ENCODE measurements at places on chromosomes 6 and 20.
A peak's percentile ranks its signal among the peaks of the same experiment; 100 is the strongest.

DNA sequence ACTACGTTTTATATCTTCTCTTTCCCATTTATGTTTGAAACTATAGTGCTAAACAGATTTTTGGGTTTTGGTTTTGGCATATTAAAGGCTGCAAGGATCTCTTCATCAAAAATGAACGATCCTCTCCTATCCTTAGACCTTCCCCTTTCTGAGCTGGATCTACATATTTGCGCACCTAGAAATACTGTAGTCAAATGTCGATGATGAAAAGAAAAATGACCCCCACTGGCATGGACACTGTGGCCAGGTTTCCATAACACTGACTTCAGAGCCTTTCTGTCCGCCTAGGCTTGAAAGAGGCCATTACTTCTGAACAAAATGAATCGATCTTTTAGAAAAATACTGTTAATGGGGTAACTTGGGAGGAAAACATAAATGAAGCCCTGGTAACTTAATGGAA is 5.8 kb downstream of the FLRT3 start:
- H3K27me3 ChIP-seq = no peaks in the 10 kb centered on the region
- H3K4me3 ChIP-seq = no peak overlapping the region
- H3K36me3 ChIP-seq = no peaks in the 10 kb centered on the region
- H3K27ac ChIP-seq = no peak overlapping the region

DNA sequence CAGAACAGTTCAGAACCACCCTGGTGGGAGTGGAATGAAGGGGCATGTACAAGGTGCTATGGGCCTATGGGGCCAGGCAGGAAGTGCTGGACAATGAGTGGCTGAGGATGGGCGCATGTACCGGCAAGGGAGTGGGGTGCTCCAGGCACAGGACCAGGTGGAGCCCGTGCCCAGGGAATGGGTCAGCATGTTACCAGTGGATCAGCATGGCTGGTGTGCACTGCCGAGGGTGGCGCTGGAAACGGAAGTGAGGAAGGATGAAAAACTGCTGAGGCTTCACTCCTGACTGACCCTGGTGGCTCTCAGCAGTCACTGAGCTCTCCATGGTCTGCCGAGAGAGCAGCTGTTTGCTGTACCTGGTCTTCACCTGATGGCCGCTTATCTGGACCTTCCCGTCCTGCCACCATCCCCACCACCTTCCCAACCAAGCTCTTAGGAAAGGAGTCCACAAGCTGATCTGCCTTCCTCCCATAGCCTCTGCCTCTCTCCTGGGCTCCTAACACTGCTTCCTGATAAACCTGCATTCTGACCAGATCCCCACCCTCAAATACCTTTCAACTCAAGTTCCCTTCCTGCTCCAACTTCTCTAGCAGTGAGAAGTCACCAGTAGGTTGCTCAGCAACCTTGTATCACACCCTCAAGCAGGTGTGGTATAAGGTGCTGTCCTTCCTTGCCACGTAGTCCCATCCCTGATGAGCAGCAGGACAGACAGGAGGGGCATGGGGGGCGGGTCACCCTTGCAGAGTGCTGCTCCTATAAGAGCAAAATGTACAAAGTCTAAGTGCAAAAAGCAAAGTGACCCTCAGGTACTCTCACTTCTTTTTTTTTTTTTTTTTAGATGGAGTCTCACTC is 7.1 kb downstream of the UQCC2 start:
- H3K36me3 ChIP-seq = peaks cover 4% of the 10 kb centered on the region
- H3K4me1 ChIP-seq = peaks cover 38% of the 10 kb centered on the region
- DNase-seq = no peak
- H3K4me3 ChIP-seq = no peak overlapping the region
- H3K27ac ChIP-seq = no peak overlapping the region
- H3K27me3 ChIP-seq = no peaks in the 10 kb centered on the region

- H3K4me3 ChIP-seq = no peak overlapping the region
- no peak overlapping the region for H3K27ac ChIP-seq
- no peak for DNase-seq
- H3K36me3 ChIP-seq = no peaks in the 10 kb centered on the region
- H3K27me3 ChIP-seq = peaks cover 88% of the 10 kb centered on the region
These were observed 62.6 kb upstream of the LY86 start for GRCh38 chr6:6525933-6526332.

DNA sequence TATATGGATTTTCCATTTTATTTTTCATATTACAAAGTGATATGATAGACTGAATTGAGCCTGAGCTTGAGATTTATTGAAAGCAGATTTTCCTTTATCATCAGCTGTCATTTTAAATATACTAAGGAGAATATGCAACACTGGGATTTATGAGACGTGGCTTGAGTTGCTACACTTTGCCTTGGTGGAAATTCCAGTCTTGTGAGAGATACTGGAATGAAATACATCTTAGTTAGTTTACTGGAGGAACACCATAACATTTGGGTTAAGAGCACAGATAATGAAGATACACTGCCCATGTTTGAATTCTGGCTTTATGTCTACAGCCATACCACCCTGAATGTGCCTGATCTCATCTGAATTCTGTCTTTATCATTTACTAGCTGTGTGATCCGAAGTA is 86.5 kb upstream of the IFNGR1 start:
- no peaks in the 10 kb centered on the region for H3K36me3 ChIP-seq
- peaks cover 8% of the 10 kb centered on the region for H3K27me3 ChIP-seq
- H3K4me3 ChIP-seq = no peak overlapping the region
- no peak for DNase-seq
- H3K27ac ChIP-seq = no peak overlapping the region

GRCh38 chr6:134714113-134714512 is 235.8 kb downstream of the ALDH8A1 start:
- no peak overlapping the region for H3K27ac ChIP-seq
- no peak overlapping the region for H3K4me3 ChIP-seq
- H3K36me3 ChIP-seq = no peaks in the 10 kb centered on the region

DNA sequence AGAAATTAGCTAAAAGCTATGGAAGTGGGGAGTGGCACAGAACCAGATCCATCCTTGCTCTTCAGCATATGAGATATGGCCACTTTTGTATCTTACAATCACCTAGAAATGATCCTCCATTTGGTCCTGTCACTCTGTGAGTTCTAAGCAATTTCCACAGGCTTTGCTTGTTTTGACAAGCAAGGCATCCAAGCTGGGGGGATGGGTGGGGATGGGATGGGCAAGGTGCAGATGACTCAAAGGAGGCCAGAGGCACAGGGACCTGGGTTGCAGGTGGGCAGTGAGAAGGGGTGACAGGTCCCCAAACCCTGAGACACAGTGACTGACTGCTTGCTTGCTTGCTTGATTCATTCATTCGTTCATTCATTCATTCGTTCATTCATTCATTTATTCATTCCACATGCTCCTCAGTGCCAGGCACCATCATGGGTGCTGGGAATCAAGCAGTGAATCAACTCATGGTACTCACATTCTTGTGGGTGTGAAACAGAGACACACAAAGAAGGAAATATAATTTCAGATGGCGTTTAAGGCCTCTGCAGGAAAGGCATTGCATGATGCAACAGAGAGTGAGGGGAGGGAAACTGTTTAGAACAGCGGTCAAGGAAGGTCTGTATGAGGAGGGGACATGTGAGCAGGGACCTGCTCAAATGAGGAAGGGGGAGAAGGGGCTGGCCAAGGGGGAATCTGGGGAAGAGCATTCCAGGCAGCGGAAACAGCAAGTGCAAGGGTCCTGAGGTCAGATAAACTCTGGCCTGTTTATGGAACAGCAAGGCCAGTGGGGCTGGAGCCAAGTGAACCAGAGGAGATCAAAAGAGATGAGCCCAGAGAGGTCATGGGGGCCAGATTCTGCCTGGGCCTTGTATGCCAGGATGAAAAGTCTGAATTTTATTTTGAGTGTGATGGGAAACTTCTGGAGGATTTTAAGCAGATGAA is 3.4 kb downstream of the KCNB1 start:
- H3K27ac ChIP-seq = no peak overlapping the region
- H3K4me1 ChIP-seq = peaks cover 2% of the 10 kb centered on the region
- no peaks in the 10 kb centered on the region for H3K36me3 ChIP-seq
- peaks cover 67% of the 10 kb centered on the region for H3K27me3 ChIP-seq
- no peak overlapping the region for H3K4me3 ChIP-seq
- DNase-seq = no peak

DNA sequence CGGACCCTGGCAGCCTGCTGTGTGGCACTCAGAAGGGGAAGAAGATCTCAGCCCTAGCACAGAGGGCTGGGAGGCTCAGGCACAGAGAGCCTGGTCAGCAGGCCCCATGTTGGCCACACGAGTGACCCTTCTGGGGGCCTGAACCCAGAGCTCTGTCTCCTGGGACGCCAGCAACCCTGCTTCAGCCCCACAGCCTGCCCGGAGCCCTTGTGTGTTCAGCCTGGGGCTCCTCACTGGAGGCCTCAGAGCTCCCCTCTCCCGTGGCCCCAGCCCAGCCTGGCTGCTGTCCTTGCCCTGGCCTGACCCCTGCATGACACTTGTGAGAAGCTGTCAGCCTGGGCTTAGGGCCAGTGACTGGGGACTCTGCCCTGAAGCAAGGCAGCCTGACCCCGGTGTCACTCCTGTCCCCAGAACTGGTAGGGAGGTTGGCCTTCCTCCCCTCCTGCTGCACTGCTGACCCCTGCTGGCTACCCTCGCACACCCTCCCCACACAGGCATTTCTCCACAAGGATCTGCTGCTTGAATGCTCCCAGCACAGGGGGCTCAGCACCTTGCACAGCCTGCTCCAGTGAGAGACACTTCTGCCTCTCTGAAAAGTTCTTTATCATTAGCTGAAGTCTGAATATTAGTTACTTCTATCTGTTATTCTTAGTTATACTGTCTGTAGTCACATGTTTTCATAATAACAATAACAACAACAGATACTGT is 15.4 kb upstream of the IP6K3 start:
- DNase-seq = peak; percentile 47
- H3K4me3 ChIP-seq = no peak overlapping the region
- no peaks in the 10 kb centered on the region for H3K36me3 ChIP-seq
- no peaks in the 10 kb centered on the region for H3K27me3 ChIP-seq
- no peak overlapping the region for H3K27ac ChIP-seq
- H3K4me1 ChIP-seq = no peaks in the 10 kb centered on the region

DNA sequence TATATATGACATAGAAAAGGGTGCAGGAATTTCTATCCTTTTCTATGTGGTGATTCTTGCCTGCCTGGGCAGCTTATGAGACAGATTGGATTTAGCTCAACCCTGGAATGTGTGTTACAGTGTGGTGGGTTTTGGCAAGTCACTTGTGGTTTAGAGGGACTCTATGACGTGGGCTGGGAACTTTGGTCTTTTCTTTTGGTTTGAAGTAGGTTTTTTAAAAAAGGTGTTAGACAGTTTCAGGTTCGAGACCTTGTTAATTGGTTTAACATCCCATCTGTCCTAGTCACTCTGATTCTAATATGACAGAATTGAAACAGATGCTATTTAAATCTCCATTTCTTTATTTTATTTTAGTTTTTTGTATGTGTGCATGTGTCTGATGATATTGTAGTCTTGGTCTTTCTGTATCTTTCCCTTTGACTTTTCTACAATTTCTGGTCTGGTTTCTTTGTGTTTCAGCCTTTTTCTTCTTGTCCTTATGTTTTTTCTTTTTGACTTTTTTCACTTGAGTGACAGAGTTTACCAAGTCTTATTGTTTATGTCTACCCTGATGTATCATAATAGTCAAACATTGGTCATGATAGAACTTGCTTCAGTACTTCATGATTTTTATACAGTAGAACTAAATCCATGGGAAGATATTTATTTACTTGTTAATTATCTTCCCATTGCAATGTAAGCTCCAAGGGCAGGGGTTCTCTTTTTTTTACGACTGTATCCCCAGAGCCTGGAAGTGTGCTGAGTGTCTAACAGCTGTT is 174.3 kb downstream of the CDKAL1 start:
- H3K36me3 ChIP-seq = no peaks in the 10 kb centered on the region
- H3K4me1 ChIP-seq = peaks cover 63% of the 10 kb centered on the region
- no peaks in the 10 kb centered on the region for H3K27me3 ChIP-seq
- DNase-seq = peak; percentile 35
- peak overlapping the region; percentile 44 for H3K4me3 ChIP-seq
- H3K27ac ChIP-seq = peak overlapping the region; percentile 0

DNA sequence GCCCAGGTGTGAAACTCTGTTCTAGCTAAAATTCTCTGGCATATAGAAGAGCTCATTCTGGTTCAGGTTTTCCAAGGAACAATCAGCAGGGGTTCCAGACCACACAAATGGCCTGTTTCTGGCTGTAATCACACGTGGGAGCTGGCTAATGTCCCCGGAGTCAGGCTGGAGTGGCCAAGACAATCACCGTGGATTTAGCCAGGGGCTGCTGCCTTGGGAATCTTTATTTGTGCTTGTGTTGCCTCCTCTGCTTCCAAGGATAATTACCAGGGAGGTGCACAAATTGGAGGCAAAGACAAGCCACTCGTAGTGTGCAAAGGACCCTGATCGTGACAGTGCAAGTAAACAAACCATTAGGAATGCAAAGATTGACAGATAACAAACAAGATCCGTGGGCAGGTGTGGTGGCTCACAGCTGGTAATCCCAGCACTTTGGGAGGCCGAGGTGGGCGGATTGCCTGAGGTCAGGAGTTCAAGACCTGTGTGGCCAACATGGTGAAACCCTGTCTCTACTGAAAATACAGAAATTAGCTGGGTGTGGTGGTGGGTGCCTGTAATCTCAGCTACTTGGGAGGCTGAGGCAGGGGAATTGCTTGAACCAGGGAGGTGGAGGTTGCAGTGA is 77.3 kb downstream of the KCNB1 start:
- H3K27me3 ChIP-seq = peaks cover 16% of the 10 kb centered on the region
- DNase-seq = no peak
- H3K27ac ChIP-seq = no peak overlapping the region
- H3K4me1 ChIP-seq = no peaks in the 10 kb centered on the region
- no peak overlapping the region for H3K4me3 ChIP-seq

GRCh38 chr6:97726378-97726777 is 443.4 kb upstream of the MMS22L start:
- no peaks in the 10 kb centered on the region for H3K36me3 ChIP-seq
- H3K4me3 ChIP-seq = no peak overlapping the region
- H3K4me1 ChIP-seq = no peaks in the 10 kb centered on the region
- no peak for DNase-seq
- H3K27me3 ChIP-seq = no peaks in the 10 kb centered on the region
- no peak overlapping the region for H3K27ac ChIP-seq

GRCh38 chr6:123604067-123604466 is 32.7 kb downstream of the TRDN start:
- DNase-seq = no peak
- no peaks in the 10 kb centered on the region for H3K4me1 ChIP-seq
- H3K36me3 ChIP-seq = no peaks in the 10 kb centered on the region
- no peak overlapping the region for H3K4me3 ChIP-seq
- H3K27ac ChIP-seq = no peak overlapping the region

- H3K27ac ChIP-seq = no peak overlapping the region
- no peak overlapping the region for H3K4me3 ChIP-seq
- H3K4me1 ChIP-seq = no peaks in the 10 kb centered on the region
- no peak for DNase-seq
These were observed 76.8 kb downstream of the CNKSR3 start for GRCh38 chr6:154433477-154434241.
